Left ventricle myocardium inferior (tissue), 1 donor: ENCODE measurements at places on chromosomes 5 and 9.

- peak overlapping the region; percentile 25 for H3K4me3 ChIP-seq
- peaks cover 27% of the 10 kb centered on the region for H3K4me1 ChIP-seq
- DNase-seq: no peak
- peaks cover 32% of the 10 kb centered on the region for H3K36me3 ChIP-seq
These were observed 78.1 kb downstream of the GPR21 start for GRCh38 chr9:123111427-123112014.

- peaks cover 22% of the 10 kb centered on the region for H3K4me1 ChIP-seq
- H3K36me3 ChIP-seq: no peaks in the 10 kb centered on the region
- H3K27me3 ChIP-seq: no peaks in the 10 kb centered on the region
- H3K4me3 ChIP-seq: no peak overlapping the region
- H3K27ac ChIP-seq: no peak overlapping the region
- no peak for DNase-seq
These were observed 3.2 kb upstream of the TMEM245 start for GRCh38 chr9:109122726-109123621.

- no peak overlapping the region for H3K27ac ChIP-seq
- no peak for DNase-seq
These were observed 720.7 kb upstream of the FAM174A start for GRCh38 chr5:99814321-99815063.

DNA sequence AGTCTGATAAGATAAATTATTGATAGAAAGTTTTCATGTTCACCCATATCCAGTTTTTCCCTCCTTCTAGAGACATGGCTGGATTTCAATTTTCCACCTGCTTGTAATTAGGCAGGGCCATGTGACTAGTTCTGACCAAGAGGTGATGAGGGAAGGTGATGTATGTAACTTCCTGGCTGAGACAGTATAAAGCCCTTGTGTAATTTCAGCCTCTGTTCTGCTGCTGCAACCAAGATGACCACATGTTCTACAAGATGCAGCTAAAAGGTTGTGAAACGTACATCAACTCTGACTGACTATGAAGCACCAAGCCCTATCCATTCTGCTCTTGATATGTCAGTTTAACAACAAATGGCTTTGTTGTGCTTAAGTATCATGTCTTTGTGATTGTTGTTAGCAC lies 376.5 kb upstream of the DAB2 start:
- no peaks in the 10 kb centered on the region for H3K27me3 ChIP-seq
- H3K4me1 ChIP-seq: no peaks in the 10 kb centered on the region
- no peak overlapping the region for H3K27ac ChIP-seq
- H3K4me3 ChIP-seq: no peak overlapping the region

GRCh38 chr9:27142299-27142930 lies 33.4 kb downstream of the TEK start:
- no peak overlapping the region for H3K27ac ChIP-seq
- H3K27me3 ChIP-seq: no peaks in the 10 kb centered on the region
- DNase-seq: no peak
- no peak overlapping the region for H3K4me3 ChIP-seq

GRCh38 chr5:158626718-158627117 lies 473.0 kb downstream of the EBF1 start:
- H3K4me3 ChIP-seq: no peak overlapping the region
- no peaks in the 10 kb centered on the region for H3K27me3 ChIP-seq
- no peak overlapping the region for H3K27ac ChIP-seq
- DNase-seq: no peak
- H3K4me1 ChIP-seq: no peaks in the 10 kb centered on the region

GRCh38 chr5:98639274-98639673 lies 134.2 kb upstream of the RGMB start:
- H3K27ac ChIP-seq: no peak overlapping the region
- no peak overlapping the region for H3K4me3 ChIP-seq
- DNase-seq: no peak
- no peaks in the 10 kb centered on the region for H3K36me3 ChIP-seq
- H3K4me1 ChIP-seq: no peaks in the 10 kb centered on the region
- no peaks in the 10 kb centered on the region for H3K27me3 ChIP-seq

DNA sequence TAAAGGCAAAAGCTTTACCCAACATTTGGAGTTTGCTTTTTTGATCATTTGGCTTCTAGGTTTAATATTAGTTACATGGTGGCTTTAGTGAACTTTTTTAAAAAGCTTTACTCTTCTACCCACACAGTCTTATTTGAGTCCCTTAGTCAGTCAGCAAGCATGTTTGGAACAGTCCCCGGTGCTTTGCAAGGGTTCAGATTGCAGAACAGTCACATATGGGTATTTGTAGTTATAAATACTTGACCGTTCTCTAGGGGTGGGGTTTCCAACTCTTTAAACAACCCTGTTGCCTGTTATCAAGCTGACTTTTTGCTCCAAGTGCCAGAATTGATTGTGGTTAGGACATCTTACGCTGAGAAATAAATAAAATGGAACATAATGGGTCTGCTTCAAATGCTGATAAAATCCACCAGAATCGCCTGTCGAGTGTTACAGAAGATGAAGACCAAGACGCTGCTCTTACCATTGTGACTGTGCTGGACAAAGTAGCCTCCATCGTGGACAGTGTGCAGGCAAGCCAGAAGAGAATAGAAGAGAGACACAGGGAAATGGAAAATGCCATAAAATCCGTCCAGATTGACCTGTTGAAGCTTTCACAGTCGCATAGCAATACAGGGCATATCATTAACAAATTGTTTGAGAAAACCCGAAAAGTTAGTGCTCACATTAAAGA lies at the start of gene CAVIN4:
CAVIN4 (plus strand) TSS at position 304 of the 673 bp plus-strand sequence; CDS start at position 369, 65 bp downstream.
- peak within 1 kb of the TSS; percentile 67 for H3K4me3 ChIP-seq
- peak within 1 kb of the TSS; percentile 81 for H3K27ac ChIP-seq
- peaks cover 7% of the 10 kb centered on the region for H3K4me1 ChIP-seq
- H3K36me3 ChIP-seq: no peaks in the 10 kb centered on the region

DNA sequence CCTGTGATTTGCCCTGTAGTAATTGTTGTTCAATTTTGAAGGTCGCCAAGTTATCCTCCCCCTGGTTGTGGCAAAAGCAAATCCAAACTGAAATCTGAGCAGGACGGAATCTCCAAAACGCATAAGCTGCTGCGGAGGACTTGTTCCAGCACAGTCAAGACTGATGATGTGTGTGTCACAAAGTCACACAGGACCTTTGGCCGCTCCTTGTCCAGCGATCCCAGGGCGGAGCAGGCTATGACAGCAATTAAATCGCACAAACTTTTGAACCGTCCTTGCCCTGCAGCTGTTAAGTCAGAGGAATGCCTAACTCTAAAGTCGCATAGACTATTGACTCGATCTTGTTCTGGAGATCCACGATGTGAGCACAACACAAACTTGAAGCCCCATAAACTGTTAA lies 128.4 kb downstream of the PARP8 start:
- no peak overlapping the region for H3K4me3 ChIP-seq
- no peak overlapping the region for H3K27ac ChIP-seq
- DNase-seq: no peak
